SW480 (cell line): ENCODE measurements at places on chromosomes 2 and 18.

- DNase-seq, result no peak
These were observed 218.3 kb downstream of the STK39 start for GRCh38 chr2:168029071-168029470.

DNA sequence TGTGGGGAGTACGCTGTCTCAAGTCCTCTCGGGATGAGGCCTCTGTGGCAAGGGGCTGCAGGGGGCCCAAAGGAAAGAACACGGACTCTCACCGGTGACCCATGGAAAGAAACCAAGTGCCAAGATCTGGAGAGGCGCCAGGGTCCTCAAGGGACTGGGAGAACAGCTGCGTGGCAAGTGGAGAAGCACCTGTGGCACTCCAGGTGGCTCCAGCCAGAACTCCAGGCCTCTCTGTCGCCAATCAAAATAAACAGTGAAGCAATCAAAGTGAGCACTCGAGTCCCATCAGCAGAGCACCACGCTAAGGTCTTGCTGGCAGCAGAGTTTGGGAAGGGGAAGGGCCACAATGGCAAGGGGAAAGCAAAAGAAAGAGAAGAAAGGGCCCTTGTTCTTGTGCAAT lies 54.7 kb downstream of the BCL2 start:
- no peak for DNase-seq

DNA sequence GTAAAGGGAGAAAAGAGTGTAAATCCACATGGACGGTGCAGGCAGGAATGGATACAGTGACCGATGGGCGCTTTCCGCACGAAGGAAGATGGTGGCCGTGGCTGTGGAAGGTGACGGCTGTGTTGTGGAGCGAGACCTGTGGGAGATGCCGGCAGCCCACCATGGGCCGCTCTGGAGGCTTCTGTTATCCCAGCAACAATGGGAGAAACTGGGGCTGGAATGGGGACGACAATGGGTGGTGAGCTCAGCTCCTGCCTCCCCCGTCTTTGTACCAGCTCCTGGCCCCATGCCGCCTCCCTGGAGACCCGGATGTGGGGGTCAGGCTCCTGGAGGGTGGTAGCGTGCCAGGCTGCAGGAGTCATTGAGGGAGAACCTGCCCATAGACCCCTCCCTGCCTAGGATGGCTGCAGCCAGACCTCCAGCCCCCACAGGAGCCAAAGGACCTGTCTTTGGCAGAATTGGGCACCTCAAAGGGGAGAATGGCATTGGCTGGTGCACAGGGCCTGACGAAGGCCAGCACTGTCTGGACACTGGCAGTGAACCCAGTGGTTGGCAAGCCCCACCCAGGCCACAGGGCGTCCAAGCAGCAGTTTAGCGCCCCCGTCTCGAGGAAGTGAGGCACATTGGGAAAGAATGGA lies 72.6 kb downstream of the SLC66A2 start:
- DNase-seq, result no peak

DNA sequence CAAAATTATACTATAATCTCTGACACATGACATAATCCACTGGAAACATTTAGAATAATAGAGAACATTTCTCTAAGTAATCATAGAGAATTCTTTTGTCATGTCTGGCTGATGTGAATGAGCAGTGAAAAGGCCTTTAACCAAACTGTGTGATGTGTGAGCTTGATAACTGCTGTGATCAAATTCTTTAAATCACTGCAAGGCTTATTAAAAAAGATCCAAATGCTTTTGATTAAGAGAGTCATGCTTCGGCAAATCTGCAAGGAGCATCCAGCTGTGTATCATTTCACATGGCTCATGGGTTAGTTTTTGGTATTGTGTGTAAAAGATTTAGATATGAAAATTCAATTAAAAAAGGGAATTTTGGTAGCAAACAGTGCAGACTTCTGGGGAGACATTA lies 58.6 kb upstream of the TFPI start:
- no peak for DNase-seq

- DNase-seq, result no peak
These were observed 118.3 kb downstream of the FMNL2 start for GRCh38 chr2:152453129-152453911.
